Stimulated activated CD4-positive, alpha-beta T cell treated with anti-CD3 and anti-CD28 coated beads, Interleukin-12 subunit alpha, Interleukin-12 subunit beta, amount 100 ng/mL, for 4 hours (primary cell): ENCODE measurements at places on chromosomes 5 and 9.

DNA sequence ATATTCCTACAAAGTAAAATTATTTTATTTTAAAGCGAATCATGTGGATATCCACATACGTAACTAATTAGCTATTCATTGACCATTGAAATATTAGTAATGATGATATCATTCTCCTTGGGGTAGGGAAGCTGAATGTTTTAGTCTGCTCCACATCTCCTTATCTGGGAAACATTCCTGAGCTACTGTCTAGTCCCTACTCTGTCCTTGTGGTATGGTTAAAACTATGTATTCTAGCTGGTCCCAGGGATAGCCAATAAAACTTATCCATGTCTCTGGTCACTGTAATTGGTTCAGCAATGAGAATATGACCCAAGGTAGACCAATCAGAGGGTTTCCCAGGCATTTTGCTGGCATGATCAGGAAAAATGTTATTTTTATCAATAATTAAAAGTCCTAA, 76.0 kb upstream of the DAP start:
- no peak for DNase-seq

- DNase-seq, result no peak
These were observed 19.6 kb upstream of the C5orf47 start for GRCh38 chr5:173969167-173970049.

- no peak for DNase-seq
These were observed 59.2 kb downstream of the OTULIN start for GRCh38 chr5:14723701-14724132.

DNA sequence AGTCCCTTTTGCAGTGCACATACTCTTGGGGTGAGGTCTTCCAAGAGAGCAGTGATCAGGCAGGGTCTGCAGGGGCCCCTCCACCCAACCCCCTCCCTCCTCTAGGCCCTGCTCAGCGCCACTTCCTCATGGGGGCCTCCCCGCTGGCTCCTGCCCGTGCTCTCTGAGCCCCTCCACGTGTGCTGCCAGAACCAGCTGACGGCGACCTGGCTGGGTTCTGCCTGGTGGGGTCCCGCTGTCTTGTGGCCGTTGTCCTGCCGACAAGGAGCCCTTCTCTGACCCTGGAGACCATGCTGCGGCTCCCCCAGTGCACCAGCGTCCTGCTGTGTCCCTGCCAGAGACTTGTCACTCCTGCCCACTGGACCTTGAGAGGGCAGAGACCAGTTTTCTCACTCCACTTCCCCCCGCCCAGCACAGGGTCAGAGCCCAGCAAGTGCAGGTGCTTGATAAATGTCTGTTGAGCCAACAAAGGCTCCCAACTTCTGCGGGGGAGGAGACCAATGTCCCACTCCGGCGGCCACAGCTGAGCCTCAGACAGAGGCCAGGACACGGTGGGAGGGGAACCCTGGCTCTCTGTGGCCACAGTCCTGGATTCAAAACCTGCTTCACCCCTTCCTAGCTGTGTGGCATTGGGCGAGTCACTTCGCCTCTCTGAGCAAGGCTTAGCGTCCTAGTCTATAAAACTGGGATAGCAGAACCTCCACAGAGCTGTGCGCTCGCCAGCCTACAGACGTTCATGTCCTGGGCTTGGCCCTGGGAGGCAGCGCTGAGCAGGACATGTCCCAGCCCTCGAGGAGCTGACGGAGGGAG, 24.8 kb downstream of the SARDH start:
- no peak for DNase-seq

GRCh38 chr5:57398413-57399093, 84.1 kb downstream of the ACTBL2 start:
- no peak for DNase-seq

DNA sequence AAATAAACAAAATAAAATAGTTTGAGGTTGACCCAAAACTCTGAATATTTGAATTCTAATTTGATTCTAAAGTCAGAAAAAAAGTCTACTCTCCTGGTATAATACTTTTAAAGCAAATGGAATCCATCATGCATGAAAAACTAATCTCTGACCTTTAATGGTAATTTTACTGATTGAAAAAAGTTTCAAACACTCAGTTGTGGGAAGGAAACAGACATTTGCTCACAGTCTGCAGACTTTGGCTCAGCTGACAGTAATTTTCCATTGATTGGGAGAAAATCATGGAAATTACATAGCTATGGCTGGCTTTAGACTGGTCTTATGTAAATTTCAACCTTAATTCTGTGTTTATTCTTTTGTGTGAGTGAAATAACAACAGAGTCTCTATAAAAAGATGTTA, 574.3 kb downstream of the PDE4D start:
- no peak for DNase-seq

- no peak for DNase-seq
These were observed 138.5 kb upstream of the TYRP1 start for GRCh38 chr9:12554636-12555035.

DNA sequence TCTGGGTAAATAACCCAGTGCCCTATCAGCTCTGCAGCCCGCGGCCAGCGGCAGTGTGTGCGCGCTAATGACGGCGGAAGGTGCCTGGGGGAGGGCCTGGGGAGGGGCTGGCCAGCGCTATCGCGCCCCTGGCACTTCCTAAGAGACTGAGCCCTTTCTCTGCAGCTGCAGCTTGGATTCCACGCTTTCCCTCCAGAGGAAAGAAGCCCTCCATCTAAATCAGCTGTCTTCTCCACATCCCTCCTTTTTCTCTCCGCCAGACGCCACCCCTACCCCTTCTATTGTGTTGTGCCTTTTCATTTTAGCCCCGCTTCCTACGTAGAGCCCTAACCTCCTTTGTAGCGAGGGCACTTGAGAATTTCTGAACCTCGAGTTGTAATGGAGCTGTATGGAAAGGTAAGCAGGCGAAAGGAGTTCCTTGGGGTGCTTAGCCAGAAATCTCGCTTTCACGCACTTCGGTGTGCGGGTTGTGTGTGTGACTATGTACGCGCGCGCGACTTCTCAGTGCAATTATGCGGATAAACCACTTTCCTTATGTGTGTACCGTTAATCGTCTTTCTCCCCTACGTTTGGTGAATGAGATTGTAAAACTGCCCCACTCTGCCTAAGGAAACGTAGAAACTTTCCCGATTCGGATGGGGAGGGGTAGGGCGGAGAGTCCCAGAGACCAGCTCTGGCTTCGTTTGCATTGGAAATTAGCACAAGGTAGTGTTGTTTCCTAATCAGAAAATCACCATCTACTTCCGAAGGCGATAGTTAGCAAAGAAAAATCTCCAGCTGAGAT, 664 bp upstream of the RAB3C start:
- DNase-seq, result no peak

DNA sequence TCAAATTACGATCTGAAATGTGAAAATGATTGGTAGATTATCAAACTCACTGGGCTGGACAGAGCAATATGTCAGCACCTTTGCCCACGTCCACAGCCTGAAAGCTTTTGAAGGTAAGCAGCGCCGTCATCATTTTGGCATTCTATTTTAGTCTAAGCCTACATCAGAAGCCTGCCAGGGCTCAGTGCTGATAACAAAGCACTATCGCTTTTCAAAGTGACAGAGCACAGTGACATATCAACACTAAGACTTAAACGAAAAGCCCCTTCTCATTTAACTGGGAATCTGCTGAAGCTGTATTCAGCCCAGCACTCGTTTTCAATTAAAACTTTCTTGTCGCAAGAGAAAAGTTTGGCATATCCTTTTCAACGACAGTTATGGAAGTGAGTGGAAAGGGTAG, 1076.3 kb downstream of the PTPRD start:
- DNase-seq, result no peak

GRCh38 chr9:16193066-16193465, 640.2 kb downstream of the CCDC171 start:
- no peak for DNase-seq

GRCh38 chr9:132201780-132202703, 40.2 kb downstream of the NTNG2 start:
- DNase-seq, result no peak

DNA sequence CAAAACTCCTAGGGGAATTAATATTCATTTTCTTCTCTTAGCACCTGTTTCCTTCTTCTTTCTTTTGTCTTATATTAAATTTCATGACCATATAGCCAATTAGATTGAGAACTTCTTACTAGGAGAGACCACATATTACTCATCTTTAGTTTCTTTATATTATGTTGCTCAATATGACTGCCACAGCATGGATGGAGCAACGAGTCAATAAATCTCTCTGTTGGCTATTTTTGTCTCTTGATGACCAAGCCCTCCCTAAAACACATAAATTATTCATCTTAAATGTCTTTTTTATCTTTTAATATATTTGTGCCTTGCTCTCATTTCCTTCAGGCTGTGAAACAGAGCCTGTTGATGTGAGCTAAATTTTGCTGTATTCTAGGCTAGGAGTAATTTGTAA, 123.0 kb downstream of the ADAMTSL1 start:
- no peak for DNase-seq

- no peak for DNase-seq
These were observed 4.8 kb downstream of the ATP6V1G1 start for GRCh38 chr9:114592356-114592755.

DNA sequence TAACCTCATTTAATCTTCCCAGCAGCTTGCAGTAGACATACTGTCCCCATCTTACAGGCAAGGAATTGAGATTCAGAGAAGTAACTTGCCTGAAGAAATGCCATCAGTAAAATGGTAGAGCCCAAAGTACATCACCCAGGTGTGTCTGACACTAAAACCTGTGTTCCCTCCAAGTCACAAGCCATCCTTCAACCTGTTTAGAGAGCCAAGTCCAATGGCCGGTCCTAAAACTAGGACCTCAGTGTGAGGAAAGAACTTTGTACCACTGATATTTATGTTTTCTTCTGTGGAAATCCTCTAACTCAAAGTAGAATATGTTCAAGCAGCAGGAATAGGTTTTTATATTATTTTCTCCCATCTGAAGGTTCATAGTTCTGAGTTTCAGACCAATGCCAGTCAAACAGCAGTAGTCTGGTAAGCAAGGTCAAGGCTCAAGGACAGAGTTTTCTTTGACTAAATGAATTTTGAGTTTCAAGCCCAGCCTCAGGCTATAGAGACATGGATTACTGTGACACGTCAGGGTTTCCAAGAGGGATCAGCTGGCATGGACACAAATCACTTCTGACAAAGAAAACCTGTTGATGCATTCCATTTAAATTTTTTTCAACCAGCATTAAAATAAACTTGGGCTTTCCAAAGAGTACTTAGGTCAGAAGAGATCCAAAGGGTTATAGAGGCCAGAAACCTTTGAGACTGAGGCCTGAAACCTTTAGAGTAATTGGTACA, 80.9 kb upstream of the PLPP6 start:
- no peak for DNase-seq

GRCh38 chr5:94976853-94977252, 308.0 kb downstream of the MCTP1 start:
- no peak for DNase-seq

- DNase-seq, result no peak
These were observed 7.2 kb upstream of the TLR4 start for GRCh38 chr9:117697046-117697445.

- DNase-seq, result no peak
These were observed 23.0 kb downstream of the SPARC start for GRCh38 chr5:151663617-151664293.

DNA sequence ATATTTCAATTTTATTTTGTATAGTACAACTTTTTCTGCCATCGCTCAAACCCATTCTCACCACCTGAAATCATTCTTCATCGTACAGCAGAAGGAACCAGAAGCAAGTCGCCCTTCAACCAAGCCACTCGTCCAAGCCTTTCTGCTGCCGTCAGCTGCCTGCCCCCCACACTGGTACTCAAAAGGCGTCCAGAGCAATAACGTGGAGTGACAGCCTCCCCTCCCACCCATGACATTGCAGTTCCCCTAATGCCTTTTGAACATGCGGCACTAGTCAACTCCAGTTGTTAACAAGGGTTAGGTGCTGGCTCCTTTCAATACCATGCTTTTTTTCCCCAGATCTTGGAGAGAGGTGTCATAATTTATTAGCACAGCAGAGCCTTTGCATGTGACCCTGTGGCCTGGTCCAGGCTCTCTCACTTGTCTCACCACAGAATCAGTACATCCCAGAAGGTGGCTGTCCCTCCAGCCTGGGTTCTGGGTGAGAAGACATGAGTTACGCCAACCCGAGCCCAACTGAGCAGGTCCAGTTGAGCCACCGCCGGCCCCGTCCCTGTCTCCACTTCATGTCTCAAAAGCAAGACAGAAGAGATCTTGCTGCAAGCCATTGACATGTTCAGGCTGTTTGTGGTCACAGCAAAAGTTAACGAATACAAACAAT, 20.4 kb upstream of the MED10 start:
- DNase-seq, result no peak

- no peak for DNase-seq
These were observed 64.5 kb downstream of the DENND1A start for GRCh38 chr9:123865226-123866000.

DNA sequence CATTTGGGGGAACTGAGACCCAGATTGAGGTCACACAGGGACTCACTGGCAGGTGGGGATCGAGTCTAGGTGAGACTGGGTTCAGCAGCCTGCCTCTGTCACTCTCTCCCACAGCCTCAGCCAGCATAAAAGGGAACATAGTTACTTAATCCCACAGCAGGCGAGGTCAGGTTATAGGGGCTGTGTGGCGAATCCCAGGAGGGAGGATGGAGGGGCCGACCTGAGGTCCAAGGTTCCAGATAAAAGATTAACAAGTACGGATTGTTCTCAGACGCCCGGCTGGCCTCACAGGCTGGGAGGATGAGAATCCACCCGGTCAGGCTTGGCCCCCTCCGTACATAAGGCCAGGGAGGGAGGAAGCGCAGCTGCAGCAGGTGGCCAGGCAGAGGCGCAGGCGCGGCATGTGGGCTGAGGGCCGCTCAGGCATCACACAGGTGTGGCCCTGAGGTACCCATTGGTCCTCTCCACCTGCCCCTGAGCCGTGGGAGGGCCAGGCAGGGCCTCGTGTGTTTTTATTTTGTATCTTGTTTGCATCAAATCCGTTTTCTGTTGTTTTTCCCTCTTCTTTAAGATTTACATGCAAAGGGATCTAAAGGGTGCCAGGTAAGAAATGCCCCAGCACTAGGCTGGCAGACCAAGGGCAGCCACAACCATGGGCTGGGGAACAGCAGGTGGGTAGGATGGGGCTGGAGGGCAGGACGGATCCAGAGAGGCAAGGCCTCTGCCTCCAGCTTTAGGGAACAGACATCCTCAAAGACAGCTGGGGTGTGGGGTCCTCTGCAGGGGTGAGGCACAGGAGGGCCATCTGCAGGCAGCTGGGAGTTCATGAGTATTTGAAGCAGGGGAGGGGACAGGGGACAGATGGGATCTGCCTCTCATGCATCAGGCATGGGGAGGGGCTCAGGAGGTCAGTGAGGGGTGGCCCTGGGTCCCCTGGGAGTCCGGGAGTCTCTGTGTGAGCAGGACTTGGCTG, 3.6 kb downstream of the SUSD3 start:
- peak; percentile 40 for DNase-seq

GRCh38 chr5:36691696-36692371, 85.4 kb downstream of the SLC1A3 start:
- DNase-seq, result no peak

GRCh38 chr5:174840435-174840834, 116.1 kb downstream of the MSX2 start:
- DNase-seq, result no peak
